ENCODE measurements at places on chromosomes 3 and 15.

- DNase-seq = no peak
Measured at GRCh38 chr3:41202075-41202833, 2.9 kb downstream of the CTNNB1 start.

- no peak for DNase-seq
Measured at GRCh38 chr3:17153209-17153608, 268.5 kb downstream of the PLCL2 start.

GRCh38 chr3:144380849-144381248 lies 409.2 kb downstream of the DIPK2A start:
- DNase-seq = no peak

DNA sequence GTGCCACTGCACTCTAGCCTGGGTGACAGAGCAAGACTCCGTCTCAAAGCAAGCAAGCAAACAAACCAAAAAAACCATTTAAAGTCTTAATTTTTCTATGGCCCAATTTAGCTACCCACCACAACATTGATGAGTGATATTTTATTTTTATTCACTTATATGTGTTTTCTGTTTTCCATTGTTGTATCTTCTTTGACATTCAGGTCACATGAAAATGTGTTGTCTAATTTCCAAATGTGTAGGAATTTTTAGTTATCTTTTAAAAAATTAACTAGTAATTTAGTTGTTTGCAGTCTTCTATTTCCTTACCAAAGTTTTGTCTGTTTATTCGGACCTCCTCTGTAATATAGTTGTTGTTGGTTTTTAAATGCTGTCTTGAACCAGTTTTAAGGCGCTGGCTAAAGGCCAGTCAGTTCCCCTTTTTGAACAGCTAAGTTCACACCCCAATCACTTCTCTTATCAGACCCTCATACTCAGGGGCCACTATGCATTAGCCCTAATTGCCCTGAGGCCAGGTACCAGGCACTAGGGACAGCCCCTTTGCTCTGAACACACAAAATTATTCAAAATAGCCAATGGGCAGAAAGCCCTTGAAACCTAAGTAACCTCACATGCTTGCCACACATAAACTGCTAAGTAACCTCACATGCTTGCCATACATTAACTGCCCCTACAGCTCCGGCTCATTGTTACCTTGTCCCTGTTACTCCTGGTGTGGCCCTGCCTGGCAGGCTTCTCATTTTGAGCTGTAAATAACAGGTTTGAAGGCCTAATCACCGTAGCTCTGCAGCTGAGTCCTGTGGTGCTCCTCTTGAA lies 4.3 kb upstream of the CCR4 start:
- no peak for DNase-seq

GRCh38 chr3:63116922-63117321 lies 161.2 kb upstream of the SYNPR start:
- DNase-seq = no peak

DNA sequence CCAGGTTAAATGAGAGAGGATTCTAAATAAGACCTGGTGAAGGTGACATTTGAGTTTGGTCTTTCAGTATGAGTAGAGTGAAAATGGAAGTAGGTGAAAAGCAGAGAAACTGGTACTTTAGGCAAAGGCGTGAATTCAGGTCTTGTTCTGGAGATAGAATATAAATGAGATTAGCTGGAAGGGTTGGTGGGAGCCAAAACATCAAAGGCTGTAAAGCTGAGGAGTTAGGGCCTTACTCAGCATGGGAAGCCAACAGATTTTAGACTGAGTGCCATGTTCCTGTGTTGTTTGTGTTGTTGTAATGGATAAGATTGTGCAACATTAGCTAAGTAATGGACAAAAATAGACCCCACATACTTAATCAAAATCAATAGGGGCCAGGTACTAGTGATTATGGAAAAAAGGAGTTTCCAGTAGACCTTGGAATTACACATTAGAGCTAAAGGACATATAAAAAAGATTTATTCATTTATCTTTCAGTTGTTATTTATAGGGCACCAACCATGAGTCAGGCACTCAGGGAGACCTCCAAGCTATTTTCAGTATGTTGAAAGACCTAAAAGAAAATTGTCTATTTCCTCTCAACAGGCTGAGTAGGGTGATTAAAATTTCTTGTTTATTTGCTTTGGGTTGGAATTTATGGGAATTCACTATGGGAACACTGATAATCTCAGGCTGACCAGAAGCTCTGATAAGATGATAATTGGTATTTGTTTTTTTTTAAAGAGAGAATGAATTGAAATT lies 20.8 kb downstream of the ARL14 start:
- no peak for DNase-seq

GRCh38 chr3:58198804-58199203 lies 12.0 kb downstream of the DNASE1L3 start:
- DNase-seq = no peak

- DNase-seq = no peak
Measured at GRCh38 chr3:171514466-171514865, 54.3 kb upstream of the TNIK start.

DNA sequence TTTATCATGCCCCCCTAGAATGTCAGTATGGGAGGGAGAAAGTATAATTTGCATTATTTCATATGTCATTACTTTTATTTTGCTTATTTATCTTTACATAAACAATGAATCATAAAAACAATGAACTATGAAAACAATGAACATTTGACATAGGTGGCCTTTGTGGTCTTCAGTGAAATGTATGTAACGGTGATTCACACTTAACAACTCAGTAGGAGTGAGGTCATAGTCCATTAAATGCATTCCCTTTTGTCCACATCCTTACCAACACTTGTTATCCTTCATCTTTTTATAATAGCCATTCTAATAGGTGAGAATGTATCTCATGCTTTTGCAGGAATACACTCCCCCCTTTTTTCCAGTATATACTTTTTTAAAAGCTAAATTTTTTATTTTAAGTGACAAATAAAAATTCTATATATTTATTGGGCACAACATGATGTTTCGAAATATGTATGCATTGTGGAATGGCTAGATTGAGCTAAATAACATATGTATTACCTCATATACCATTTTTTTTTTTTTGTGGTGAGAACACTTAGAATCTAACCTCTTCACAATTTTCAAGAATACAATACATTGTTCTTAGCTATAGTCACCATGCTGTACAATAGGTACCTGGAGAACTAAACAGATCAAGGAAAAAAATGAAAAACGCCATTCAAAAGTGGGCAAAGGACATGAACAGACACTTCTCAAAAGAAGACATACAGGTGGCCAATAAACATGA lies 189.5 kb downstream of the WDR72 start:
- DNase-seq = no peak

DNA sequence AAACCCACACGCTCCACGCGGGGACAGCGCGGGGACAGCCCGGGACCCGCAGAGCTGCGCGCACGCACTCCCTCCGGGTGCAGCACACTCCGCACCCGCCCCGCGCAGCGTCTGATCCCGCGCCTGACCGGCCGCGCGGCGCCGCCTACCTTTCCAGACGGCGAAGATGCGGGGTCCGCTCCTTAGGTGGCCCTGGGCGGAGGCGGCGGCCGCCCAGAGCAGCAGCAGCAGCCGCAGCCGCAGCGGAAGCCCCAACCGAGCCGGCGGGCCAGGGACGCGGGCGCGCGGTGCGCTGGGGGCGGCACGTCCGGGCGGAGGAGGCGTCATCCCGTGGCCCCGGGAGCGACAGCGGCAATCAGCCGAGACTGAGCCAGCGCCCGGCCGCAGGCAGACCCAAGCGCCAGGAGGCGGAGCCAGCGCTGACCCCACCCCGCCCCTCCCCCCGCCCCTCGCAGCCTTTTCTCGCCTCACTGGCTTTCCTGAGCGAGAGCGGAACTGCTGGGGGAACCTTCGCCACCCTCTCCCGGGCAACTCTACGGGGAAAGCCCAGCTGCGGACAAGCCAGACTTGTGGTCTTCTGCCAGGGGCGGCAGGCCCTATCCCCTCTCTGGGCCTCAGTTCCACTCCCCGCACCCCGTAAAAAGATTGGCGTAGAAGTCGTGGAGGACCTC lies at the start of gene SEMA7A:
SEMA7A (minus strand) TSS at position 367 of the 671 bp plus-strand sequence; CDS start at position 327, 40 bp downstream.
- DNase-seq = peak; percentile 67

DNA sequence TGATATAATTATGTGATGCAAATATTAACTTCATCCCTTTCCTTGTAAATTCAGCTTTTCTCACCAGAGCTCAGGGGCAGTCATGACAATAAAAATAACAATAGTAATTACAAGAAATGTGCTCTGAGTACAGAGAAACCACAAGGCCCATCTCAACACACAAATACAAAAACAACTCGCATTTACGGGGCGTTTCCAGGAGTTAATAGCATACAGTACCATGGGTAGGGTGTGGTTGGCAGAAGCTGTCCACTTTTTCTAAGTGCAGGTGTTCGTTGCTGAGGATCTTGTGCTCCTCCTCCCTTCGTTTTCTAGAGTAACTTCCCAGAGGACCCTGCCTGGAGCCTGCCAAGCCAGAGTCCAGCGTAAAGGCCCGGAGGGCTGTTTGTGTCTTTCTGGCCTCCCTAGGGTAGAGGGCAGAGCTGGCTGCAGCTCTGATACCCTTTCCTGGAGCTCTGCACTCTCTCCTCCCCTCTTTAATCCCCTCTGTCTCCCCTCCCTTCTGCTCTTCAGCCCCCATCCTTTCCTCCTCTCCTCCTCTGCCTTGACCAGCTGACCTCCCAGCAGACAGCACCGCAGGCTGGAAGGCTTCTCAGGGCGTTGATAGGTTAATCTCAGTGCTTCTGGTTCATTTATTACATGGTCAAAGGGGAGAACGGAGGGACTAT lies 11.4 kb downstream of the SEMA3G start:
- no peak for DNase-seq

- DNase-seq = no peak
Measured at GRCh38 chr3:165502707-165503106, 306.5 kb upstream of the SLITRK3 start.

GRCh38 chr15:92361321-92362000 lies 32.2 kb upstream of the ST8SIA2 start:
- no peak for DNase-seq

- no peak for DNase-seq
Measured at GRCh38 chr3:23662079-23662617, 143.6 kb upstream of the UBE2E1 start.

DNA sequence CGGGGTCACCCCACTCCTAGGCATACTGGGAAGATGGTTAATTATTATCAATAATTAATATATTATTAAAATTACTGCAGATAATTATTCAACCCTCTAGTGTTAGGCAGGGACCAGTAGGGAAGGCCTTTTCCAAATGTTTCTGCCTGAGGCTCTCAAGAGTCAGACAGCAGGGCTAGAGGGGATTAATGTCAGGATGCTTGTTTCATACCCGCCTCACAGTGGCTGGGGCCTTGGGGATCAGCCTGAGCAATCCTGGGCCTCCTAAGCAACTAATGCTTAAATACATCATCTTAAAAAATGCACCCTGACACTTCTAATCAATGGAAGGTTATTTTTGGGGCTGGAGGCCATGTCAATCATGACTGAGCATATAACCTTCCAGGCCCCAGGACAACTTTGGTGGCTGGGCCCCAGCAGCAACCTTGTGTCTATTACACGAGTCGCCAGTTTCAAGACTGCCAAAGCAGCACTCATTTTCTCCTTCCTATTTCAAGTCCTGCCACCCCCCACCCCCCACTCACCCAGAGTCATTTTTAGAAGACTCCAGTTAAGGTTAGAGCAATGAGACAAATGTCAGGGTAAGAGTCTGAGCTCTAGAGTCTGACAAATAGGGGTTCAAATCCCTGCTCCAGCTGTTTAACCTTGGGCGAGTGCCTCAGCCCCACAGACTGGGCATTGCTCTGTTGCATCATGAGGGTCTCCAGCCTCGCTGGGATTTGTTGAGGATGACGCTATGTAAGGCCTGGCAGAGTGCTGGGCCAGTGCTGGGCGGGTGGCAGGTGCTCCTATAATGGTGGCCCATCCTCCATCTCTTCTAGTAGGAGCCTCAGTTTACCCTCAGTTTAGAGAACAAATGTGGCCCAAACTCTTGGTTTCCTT lies 6.1 kb downstream of the AMOTL2 start:
- DNase-seq = no peak

GRCh38 chr3:179074656-179075055 lies 3.0 kb upstream of the ZMAT3 start:
- no peak for DNase-seq

GRCh38 chr3:42518800-42519567 lies 16.5 kb downstream of the VIPR1 start:
- no peak for DNase-seq
